ENCODE measurements at places on chromosomes 3 and 15.

DNA sequence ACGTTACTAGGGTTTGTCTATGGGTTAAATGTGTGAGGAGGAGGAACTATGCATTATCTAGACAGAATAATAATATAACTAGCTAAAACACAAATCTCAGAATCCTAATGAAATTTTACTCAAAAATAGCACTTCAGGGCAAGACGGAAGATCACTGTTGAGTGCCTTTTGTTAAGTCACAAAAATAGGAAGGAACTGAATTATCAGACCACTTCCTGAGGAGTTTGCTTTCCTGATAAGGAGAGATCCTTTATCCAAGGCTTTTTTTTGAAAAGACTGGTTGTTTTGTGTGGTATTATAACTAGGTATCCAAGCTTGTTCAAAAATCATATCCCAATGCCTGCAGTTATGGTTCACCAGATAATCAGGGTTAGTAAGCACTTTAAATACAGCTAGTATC, 34.6 kb downstream of the NR2E3 start:
- no peak for DNase-seq

DNA sequence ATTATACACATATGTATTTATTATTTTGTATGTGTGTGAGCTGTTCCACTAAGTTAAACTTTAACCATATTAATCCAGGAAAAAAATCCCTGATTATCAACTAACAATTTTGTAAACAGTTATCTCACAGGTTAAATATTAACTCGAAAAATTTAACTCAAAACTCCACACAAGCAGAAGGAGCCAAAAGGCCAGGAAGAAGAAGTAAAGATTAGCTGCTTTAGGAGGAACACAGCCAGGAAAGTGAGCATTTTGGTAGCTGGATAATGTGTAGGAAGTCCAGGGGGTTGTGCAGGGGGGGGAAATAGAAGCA, 425.0 kb downstream of the TIGIT start:
- no peak for DNase-seq

- no peak for DNase-seq
These were observed 144.3 kb downstream of the ERC2 start for GRCh38 chr3:56323986-56324420.

DNA sequence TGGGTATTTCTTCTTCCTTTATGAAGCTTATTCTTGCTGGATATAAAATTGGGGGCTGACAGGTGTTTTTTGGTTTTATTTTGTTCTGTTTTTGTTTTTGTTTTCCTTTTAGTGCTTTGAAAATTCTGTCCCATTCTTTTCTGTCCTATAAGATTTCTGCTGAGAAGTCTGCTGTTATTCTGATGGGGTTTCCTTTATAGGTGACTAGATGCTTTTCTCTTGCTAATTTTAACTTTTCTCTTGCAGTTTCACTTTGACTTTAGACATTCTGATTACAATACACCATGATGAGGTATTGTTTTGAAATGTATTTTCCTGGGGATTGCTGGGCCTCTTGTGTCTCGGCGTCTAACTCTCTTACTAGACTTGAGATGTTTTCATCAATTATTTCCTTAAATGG, 22.8 kb downstream of the TTC14 start:
- no peak for DNase-seq

- DNase-seq = no peak
These were observed 19.4 kb upstream of the SEMA4B start for GRCh38 chr15:90181776-90182175.

- no peak for DNase-seq
These were observed 81.7 kb upstream of the MYZAP start for GRCh38 chr15:57509965-57510364.

DNA sequence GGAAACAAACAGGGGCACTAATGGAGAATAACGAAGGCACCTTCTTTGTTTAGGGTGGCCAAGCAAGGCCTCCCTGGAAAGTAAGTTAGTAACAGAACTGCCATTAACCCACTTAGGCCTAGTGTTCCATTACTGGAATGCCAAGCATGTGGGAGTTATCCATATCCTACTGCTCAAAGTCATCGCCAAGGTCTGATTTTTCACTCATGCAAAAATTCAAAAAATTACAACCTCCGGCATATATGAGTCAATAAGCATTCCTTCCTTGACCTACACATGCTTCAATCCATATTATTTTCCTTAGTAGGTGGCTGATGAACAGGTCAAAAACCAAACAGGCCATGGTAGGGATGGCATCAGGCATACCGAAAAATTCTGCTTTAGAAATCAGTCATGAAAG, 1097.2 kb downstream of the FHIT start:
- DNase-seq = no peak

DNA sequence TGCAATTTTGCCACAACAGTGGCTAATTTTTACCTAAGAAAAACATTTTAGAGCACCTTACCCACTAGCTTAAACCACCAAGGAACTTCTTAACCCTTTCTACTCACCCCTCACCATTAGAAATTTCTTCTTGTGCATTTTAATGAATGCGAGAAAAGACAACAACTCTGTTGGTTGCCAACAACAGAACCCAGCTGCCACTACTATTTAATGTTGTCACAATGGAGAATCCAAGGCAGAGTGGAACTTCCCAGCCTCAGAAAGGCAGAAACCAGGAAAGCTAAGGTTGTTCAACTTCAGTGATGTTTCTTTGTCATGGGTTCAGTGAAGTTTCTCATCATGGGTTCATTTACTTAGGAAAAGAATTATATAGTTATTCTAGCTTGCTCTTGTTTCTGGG, 325.2 kb upstream of the ARL6 start:
- DNase-seq = no peak

- DNase-seq = no peak
These were observed 10.4 kb downstream of the TSPAN3 start for GRCh38 chr15:77060546-77060945.

DNA sequence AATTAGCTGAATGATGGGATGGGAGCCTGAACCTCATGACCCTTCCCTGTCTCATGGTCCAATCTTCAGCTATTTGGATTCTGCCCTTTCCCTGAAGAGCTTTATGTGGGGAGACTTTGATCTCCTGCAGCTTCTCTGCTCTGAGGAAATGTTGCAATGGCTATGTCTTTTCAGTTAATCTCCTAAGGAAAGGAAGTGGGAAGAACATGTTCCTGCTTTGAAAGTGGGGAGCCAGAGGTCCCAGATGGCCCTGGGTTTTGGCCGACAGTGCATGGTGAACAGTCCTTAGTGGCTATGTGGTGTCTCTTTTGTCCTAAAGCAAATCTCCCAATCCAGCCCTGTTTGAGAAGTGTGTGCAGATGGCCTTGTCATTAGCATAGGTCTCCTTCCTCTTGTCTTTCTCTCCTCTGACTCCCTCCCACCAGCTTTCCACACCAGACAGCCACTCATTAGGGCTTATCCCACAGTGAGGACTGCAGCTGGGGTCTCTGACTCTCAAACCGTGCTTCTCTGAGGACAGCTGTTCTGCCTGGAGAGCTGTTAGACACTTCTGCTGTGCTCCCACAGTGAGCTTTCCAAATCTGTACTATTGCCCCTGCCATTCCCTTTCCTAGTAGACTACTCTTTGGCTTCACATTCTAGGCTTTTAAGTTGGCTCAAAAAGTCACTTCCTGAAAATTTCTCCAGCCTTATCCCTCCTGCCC, 365.8 kb upstream of the UMPS start:
- DNase-seq = no peak

DNA sequence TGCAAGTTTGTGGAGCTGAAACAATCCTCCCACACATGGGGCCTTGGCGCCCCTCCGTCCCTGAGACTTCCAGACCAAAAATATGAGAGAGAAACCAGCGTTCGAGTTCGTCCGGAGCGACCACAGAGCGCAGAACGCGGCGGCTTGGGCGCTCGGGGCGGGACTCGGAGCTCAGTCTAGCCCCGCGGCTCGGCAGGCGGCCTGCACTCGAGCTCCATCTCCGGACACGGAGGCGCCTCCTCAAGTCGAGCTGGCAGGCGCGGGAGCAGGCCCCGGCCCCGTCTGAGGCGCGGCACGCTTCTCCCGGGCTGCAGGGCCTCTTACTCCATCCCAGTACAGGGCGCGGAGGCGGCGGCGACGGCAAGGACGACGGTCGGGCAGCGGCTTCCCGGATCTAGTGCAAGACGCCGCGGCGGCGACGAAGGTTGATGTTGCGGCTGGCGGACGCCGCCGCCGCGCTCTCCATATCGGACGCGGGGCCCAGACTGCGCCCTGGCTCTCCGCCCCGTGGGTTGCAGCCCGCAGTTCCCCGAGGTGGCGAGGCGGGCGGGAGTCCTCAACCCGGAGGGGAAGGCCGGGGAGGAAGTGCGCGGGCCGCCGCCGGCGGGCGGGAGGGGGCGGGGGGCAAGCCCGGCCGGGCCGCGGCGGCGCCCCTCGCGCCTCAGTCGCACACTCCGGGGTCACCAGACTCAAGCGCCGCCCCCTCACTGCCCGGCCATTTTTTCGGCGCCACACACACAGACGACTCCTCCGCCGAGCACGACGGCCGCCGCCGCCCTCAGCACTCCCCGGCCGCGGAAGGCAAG, 674 bp downstream of the MSL2 start:
- DNase-seq = peak; percentile 82

DNA sequence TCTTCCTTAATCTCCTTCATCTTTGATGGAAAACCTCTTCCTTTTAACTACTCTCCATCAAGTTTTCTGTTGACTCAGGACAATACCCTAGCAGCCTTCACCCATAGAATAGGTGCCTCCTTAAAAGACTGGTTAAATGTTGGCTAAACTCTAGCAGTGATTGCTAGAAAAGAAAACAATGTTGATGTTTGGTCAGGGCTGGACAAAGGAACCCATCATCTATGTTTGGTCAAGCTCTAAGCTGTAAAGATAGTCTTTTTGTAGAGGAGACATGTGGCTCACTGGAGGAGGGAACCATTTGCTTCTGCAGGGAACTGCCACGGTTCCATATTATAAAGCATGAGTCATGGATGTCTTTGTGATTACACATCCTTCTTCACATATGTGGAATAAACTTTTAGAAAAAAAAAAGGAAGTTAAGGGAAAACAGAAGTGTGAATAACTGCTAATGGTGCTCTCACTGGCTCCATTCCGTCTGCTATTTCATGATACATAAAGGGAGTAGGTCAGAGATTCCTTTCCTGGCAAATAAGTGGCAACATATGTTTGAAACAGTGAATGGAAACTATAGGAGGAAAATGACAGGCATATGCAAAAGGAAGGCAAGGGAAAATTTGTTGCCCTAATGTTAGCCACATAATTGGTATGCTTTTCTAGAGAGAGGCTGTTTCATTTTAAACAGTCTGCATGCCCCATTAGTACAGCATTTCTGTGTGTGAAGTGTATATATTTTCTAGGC, 78.2 kb downstream of the CMSS1 start:
- DNase-seq = no peak

DNA sequence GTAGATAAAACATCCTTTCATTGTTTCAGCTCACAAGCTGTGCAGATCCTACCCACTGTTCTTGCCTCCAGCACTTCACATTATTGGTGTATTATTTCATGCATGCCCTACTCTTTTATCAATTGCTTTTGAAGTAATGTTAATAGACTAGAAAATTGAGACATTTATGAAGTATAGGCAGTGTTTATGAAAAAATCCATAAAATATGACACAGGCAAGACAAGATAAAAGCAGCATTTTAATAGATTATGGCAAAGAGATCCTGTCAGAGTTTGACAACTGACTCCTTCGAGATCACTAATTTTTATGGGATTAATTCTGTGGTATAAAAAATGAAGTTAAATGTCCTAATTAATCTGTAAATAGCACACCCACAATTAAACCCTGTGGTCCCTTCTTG, 217.2 kb upstream of the NANOGP8 start:
- DNase-seq = no peak

DNA sequence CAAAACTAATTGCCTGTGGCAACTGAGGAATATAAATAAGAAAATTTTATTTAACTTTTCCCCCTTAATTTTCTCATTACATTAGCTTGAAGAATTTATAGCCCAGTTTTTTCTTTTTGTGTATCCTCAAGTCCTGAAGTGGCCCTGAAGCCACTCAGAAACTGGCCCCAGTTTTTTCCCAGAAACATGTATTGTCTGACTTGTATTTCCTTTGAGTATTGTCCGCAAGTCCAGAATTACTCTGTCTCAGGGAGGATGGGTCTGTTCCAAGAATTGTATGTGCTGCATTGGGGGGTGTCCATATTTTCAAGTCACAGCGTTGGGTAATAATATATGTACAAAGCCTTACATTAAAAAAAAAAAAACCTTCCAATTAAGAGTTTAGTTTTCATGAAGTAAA, 149.7 kb upstream of the IL12A start:
- DNase-seq = no peak

DNA sequence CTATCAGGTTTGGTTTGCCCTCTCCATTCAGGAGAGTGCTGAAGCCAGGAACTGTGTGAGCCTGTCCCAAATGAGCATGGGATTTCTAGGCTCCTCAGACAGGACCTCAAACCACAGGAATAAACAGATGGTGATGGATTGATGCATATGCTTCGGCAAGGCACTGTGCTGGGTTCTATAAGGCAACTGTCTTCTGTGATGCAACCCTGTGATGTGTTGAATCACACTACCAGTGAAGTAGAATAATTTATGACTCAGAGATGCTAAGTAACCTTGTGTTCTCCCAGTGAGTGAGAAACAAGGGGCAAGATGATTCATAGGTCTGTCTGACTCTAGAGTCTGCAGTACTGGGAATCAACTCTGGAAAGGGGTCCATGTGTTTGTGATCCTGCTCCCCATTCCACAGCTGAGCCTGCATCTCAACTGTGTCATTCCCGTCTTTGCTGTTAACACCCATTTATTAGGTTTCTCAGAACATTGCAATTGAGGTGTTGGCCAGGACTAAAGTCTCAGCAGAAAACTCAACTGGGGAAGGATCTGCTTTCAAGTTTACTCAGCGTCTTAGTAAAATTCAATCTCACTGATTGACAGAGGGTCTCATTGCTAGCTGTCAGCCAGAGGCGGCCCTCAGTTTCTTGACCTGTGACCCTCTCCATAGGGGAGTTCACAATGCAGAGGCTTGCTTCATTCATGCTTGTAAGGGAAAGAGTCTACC, 510.1 kb upstream of the CFAP20DC start:
- DNase-seq = no peak

DNA sequence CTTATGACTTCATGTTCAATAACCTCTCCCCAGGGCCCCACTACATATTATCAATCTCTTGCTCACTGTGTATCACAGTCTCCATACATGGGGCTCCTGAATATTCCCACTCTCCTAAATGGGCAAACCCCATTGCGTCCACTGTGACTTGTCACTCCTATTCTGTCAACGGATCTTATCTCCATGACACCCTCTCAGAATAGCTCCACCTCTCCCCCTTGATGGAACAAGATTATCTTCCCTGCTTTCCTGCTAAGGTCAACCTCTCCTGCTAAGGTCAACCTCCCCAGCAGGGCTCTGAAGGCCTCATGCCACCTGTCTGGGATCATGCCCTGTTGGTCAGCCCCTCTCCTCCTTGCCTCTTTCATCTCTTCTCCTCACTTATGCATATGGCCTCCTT, 1.8 kb downstream of the CLDN18 start:
- no peak for DNase-seq

GRCh38 chr3:40780925-40781406, 256.2 kb downstream of the ZNF621 start:
- peak; percentile 46 for DNase-seq

Measured in nephron progenitor cell (in vitro differentiated cells).